ENCODE measurements at places on chromosomes 5 and 9. TPM values are rescaled to one million over a fixed set of nuclear protein-coding genes. Genes with fewer than 3 reads are reported as not detected.

DNA sequence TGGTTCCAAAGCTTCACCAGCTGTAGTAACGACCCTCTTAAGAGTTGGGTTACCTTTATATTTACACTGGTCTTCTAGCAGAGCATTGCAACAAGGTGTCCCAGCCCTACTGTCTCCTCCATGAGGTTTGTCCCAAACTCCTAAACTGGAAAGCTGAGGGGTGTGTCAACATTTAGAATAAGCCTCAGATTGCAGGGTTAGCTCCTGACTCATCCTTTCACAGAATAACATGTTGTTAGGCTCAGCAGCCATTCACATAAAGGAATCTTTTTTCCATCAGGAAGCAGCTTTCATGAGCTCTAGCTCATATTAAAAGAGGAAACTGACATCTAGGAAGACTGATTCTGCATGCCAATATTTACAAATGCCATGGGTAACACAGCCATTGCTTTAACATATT, 238.7 kb downstream of the EFNA5 start:
- peak; percentile 35 for DNase-seq

DNA sequence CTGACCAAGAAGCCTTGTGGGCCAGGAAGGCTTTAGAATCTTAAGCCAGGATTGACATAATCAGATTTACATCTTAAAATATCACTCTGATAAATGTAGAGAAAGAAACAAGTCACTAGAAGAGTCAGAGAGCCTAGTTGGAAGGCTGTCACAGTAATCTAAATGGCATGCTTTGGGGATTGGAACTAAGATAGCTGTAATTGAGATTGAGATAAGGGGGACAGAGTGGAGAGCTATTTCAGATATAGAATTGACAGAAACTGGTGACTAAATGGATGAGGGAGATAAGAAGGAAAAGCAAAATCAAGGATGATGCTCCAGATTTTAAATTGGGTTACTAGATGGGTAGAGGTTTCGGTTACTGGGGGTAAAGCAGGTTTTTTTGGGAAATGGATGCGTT, 100.5 kb downstream of the XRCC4 start:
- no peak for DNase-seq

GRCh38 chr9:114905170-114905940, 25.0 kb downstream of the TNFSF8 start:
- DNase-seq, result no peak

- DNase-seq, result no peak
Measured at GRCh38 chr9:88268886-88269285, 119.4 kb upstream of the SPIN1 start.

- DNase-seq, result no peak
Measured at GRCh38 chr5:124801551-124801950, 55.1 kb upstream of the ZNF608 start.

- no peak for DNase-seq
Measured at GRCh38 chr9:98790134-98790841, 6.1 kb downstream of the ANKS6 start.

GRCh38 chr9:84669288-84670137, at the start of gene NTRK2:
TSS of gene NTRK2 (plus strand) at chr9:84669729. CDS start at chr9:84670749, 1,020 bp downstream.
- no peak for DNase-seq

DNA sequence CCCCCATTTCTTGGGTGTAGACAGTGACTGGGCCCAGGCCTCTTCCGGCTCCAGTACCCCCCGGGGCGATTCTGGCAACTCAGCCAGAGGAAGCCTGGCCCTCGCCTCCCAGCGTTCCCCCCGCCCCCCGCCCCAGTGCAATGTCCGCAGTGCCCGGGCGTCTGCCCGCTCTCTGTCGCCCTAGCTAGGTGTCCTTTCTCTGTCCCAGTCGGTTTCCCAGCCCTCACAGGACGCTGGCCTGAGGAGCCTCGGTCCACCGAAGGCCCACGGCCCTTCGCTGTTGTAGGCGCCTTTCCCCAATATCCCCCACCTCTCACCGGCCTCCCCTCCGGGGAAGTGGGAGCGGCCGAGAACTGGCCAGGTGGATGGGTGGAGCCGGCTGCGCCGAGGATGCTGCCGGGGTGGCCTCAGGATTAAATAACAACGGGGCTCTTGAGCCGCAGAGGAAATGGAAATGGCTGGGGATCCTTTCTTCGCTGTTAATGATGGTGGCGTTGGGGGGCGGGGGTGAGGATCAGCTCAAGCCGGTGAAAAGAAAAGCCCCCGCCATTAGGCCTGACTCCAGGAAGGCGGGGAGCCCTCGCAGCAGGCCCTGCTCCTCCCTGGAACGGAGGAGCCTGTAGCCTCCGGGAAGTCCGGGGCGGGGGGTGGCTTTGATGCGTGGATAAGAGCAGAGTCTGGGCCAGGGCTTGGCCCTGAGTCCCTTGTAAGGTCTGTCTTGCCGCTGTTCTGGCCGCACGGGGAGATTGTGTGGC, 1.1 kb upstream of the SPRY4 start:
- peak; percentile 67 for DNase-seq

DNA sequence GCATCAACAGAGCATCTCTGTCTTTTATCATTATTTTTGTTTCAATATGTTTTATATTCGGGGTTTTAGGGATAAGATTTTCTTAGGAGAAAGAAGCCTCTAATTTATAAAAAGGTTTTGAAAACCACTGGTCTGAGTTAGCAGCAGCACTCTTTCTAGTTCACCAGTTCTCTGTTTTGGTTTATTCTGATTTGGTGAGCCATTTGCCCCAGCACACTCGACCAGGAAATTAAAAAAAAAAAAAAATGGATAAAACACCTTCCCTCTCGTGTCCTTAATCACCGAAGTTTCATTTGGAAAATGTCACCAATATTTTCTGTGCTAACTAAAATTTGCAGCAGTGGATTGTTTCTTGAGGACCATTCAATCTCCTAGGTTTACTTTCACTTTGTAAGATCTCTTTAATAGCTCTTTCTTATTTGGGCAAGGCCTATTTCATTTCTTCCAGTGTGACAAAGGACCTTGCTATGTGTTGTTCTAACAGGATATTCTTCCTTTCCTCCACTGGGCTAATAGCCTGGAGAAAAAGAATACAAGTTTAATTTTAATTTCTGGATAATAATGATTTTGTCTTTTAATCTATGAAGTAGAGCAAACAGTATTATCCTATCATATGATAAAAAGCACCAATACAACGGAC, 57.8 kb upstream of the ANXA1 start:
- no peak for DNase-seq

- no peak for DNase-seq
Measured at GRCh38 chr5:137731176-137731575, 4.7 kb downstream of the KLHL3 start.

DNA sequence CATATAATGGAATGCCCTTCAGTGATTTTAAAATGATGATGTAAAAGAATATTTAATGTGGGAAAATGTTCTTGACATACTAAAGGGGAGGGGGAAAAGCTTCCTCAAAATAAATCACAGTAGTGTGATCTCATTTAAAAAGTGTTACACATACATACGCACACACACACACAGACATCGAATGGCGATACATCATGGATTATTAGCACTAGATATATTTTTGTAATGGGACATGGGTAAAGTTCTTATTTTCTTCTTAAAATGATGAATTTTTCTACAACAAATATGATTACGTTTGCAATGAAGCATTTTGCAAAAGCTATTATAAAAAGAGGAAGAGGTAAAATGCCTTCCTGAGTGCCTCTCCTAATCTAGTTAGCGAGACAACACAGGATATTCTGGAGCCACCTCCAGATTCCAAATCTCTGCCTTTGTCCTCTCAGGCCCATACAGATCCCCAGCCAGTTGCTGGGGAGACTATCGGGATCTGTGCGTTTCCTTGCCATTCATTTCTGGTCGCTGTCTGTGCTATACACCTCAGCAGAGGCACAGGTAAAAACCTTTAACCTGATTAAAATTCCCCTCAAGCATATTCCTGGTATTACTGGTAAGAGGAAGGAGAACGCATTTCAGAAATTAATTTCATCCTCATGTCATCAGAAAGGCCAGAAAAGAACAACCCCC, 69.6 kb downstream of the SLC28A3 start:
- DNase-seq, result no peak

GRCh38 chr5:122180863-122181548, 51.7 kb downstream of the ZNF474 start:
- peak; percentile 29 for DNase-seq

DNA sequence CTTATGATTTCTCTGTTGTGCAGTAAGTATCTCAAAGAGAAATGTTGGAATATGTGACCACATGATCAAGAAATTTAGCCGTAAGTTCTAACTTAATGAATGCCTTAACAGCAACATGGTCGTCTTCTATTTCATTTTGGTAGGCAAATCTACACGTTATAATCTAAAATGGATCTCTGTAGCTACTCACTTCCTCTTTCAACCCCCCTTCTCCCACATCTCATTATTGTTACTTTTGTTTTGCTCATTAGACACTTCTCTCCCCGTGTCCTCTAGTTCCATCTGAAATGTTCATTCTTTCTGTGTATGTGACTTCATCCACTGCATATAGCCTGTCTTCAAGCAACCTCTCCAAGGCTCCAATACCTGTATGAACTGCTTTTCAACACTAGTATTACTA, 27.1 kb upstream of the LPAR1 start:
- no peak for DNase-seq

DNA sequence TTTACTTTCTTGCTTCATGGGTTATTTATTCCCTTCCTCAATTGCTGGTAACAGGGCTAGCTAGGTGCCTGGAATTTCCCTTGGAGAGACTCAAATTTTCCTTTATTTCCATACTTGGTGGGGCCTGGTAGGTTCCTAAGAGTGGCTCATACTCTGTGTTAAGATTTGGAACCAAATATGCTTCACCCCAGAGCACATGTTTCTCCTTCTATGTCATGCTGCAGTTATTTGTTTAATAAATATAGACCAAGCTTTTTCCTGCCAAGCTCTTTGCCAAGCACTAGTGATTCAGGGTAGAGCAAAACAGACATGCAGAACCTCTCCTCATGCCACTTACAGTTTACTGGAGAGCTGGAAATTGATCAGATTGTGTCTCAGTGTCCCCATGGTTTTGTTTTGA, 290.3 kb upstream of the SGCD start:
- DNase-seq, result no peak

LCN2 gene
- 0.19 TPM for total RNA-seq

SET gene
- total RNA-seq, result 655 TPM

DMRT3 gene
- total RNA-seq, result not detected

DIRAS2 gene
- 0.23 TPM for total RNA-seq

SLCO4C1 gene
- not detected for total RNA-seq

ABO gene
- total RNA-seq, result not detected

C5orf46 gene
- 5.2 TPM for total RNA-seq

DNM1 gene
- total RNA-seq, result 20.0 TPM

Data from H4 (cell line).